ENCODE measurements at places on chromosomes 11 and 22.

GRCh38 chr22:41341990-41342389, 39.8 kb upstream of the TEF start:
- no peak for DNase-seq

- no peak for DNase-seq
These were observed 27.8 kb downstream of the WEE1 start for GRCh38 chr11:9601037-9601875.

GRCh38 chr11:117376517-117376916, 48.9 kb downstream of the CEP164 start:
- DNase-seq = no peak

DNA sequence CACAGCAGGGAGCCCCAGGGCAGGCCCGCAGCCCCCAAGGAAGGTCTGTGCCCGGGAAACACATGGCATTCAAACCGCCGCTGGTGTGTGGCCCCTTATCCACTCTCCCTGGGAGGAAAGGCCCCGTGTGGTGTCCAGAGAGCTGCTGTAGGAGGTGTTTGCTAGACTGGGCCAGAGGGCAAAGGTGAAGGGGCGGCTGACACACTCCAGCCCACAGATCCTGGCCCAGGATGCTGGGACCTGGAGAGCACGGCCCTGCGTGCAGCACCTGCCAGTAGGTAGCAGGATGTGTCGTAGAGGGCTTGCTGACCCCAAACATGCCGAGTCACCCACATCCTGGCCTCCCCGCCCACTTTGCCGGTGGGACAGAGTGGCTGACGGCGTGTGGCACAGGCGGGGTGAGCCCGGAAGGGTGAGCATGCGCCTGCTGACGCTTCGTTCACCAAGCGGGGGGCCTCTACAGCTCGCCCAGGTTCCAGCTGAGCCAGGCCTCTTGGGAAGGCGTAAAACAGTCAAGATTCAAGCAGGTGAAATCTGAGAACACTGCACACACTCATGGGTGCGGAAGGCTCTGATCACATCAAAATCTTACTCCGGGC, 11.0 kb downstream of the OSBPL5 start:
- DNase-seq = no peak

- DNase-seq = no peak
These were observed 68.3 kb upstream of the MYOD1 start for GRCh38 chr11:17651061-17651460.

DNA sequence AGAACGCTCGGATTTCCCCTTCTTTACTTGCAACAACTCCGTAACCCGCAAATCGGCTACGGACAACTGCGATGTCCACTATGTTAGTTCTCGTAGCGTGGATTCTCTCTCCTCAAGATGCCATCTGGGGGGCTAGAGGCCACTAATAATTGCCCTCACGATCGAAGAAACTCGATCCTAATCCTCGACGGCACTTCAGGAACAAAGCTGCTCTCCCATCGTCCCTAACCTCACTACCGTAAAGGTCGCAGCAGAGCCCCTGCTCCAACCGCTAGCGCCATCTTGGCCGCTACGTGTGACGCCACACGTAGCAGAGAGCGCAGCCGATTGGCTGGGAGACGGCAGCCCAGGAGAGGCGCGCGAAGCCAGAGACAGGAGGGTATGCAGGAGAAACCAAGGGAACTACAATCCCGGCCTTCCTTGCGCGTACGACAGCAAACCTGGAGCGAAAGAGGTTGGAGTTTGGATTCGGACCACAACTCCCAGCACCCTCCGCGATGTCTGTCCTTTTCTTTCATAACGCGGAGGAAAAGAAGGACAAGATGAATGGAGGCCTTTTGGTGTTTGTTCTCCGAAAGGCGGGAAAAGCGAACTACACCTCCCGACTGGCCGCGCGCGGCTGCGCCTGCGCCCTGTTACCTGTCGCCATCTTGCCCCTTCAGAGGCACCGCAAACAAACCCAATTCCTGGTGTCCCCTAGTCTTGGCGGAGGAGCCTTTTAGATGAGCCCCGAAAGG, at the start of gene EMSY:
Gene EMSY (plus strand): TSS at position 635 of the 737 bp plus-strand sequence. CDS start 1,921 bp downstream, outside the sequence.
- peak; percentile 85 for DNase-seq

GRCh38 chr11:118222437-118222836, 2.4 kb downstream of the JAML start:
- no peak for DNase-seq

DNA sequence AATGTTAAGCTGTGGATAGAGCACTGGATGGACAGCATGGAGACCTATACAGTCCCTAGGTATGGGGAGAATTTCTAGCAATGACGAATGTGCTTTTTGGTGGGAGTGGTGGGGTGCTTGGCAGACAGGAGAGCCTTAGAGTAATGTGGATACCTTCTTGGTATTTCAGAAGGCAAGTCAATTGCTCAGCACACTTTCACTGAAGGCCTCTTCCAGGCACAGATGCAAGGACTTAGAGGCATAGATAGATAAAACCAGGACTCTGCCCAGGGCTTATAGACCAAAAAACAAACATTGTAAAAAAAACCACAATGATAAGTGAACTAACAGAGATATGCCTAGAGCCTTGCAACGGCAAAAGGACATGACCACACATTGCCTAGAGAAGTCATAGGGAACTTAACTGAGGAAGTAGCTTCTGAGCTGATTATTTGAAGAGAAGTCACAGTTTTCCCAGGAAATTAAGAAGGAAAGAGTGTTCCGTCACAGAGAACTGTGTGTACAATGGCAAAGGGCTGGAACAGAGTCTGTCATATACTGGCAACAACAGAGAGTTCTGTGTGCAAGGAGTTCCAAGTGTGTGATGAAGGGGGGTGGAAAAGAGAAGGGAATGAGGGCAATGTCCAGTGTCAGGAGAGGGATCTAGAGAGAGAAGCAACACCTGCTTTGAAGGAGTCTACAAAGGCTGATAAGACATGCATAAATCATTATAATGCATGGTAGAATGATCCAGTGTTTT, 65.9 kb upstream of the PICALM start:
- peak; percentile 34 for DNase-seq

DNA sequence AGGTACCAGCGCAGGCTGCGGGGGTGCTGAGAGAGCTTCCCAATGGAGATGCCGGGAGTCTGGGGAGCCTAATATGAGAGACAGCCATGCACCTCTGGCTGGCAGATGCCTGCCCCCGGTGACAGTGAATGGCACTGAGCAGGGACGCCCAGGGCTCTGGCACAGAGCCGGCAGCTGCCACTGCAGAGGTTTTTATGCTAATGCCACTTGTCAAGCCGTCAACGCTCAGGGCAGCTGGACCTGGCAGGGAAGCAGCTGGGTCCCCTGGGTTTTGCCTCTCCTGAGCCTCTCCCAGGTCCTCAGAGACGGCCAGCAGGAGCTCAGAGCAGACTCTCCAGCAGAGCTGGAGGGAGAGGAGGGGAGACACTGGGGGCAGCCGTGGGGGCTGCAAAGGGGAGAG, 573.6 kb downstream of the BUD13 start:
- no peak for DNase-seq

DNA sequence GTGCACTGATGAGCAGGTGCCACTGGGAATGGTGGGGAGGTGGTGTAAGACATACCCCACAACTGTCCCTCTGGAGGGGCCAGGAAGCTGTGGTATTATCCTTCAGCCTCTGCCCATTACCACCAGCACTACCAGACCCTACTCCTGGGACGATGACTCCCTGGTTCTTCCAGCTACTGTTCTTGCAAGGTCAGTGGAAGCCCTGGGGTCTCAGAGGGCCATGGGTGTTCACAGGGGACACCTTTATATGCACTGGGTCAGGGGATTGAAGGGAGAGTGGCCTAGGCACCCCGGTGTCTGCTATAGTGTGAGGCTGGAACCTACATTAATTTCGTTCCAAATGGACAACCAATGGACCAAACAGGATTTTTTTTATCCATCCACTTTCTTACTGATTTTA, 102.1 kb downstream of the RPS6KA4 start:
- DNase-seq = no peak

DNA sequence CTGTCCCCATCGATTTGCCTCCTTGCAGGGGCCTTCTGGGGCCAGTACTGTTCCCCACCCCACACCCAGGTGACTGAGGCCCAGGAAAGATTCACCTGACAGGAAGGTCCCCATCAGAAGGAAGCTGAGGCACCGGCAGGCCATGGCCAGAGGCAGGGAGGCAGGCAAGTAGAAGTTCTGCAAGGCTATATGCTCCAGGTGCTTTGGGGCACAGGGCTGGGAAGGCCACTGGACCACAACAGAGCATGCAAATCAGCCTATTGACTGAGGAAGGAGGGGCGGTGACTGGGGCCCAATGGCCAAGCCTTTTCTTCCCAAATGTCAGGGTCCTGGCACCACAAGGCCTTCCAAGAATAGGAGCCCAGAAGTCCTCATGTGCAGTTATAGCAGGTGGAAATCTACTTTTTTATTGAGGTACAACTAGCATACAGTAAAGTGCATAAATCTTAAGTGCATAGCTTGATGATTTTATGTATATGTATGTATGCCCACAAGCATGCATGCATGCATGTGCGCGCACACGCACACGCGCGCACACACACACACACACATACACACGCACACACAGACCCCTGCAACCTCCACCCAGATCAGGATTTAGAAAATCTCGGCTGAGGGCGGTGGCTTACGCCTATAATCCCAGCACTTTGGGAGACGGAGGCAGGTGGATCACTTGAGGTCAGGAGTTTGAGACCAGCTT, at the start of gene VPREB3:
Gene VPREB3 (minus strand): TSS at position 206 of the 700 bp plus-strand sequence. CDS start 62 bp downstream, at position 144.
- no peak for DNase-seq

DNA sequence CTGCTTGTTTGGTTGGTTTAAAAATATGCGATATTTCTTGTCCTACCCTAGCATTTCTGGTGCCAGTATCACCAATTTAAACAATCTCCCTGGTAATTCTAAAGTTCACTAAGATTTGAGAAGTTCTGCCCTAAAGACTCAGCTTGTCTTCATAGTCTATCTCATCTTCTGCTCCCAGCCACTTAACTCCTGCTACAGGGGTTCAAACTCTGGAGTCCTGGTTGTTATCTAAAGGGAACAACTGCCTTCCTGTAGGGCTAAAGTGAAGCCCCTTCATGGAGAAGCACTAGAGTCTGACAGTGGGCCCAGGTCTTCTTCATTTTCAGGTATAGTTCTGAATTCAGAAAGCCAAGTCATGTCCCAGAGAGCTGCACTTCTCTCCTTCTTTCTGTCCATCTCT, 73.2 kb downstream of the CTNND1 start:
- DNase-seq = no peak

DNA sequence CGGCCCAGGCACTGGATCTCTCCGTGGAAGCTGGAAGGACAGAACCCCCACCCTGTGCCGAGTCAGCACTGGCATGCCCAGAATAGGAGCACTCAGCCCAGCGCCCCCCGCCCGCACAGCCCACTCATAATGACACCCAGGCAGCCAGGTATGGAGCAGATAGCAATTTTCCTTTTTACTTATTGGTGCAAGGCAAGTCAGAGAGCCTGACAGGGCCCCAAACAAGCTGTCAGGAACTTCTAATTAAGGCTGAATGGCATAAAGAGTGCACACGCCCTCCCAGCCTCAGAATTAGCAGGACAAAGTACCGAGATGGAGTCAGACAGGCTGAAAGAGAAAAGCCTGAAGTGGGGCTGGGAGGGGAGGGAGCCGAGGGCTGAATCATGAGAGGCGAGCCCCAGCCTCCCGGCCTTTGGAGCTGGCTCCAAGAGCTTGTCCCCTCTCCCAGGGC, 76.9 kb downstream of the DSCAML1 start:
- no peak for DNase-seq

DNA sequence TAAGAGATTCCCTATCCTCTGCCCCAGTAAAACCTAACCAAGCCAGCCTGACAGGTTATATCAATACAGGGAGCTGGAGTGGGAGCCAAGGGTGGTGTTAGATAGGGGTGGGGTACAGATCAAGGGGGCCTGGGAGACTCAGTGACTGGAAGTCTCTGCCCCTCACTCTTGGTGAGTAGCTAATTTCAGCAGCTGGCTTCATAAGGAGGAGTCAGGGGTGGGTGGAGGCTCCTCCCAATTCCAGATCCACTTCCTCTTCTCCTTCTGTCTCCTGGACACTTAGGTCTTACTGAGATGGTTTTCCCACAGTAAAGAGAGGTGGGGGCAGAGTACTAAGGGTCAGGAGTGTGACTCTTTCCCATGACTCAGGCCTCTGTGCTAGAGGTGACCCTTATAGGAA, 1.1 kb upstream of the VSIG2 start:
- no peak for DNase-seq

DNA sequence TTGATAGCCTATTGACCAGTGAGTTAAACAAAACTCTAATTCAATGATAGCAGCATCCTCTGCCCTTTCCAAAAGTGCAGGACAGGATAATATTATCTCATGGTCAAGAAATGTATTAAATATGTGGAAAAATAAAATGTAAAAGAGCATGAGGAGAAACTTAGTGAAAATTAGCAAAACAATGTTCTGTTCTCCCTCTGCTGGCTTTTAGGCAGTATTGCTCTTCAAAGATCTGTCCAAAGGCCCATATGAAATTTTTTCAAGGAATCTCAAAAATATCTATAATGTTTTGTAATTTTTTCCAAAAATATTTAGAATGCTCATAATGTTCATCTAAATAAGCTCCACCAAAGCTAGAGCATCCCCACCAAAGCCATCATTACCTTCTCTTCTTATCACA, 8.3 kb upstream of the ARL14EP start:
- DNase-seq = no peak

DNA sequence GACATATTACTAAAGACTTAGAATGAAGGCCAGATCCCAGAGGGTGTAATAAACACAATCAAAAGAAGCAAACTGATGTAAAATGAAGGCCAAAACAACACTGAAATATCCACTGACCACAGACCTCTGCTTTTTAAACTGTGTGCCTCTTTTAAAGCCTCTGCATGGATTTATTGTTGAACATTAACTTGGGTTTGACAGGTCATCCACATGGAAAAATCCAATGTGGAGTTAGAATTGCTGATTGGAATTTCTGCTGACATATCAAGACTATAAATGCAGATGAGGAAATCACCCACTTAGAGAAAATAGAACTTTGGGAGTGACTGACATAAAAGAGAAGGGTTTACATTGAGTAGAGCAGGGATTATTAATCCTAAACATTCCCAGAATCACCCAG, 853.9 kb upstream of the RAG2 start:
- peak; percentile 12 for DNase-seq

GRCh38 chr11:118291477-118292135, 12.9 kb upstream of the CD3E start:
- DNase-seq = no peak

- no peak for DNase-seq
These were observed 73.2 kb downstream of the CCDC81 start for GRCh38 chr11:86447763-86448480.

GRCh38 chr11:78429209-78429608, 11.6 kb upstream of the GAB2 start:
- DNase-seq = no peak

GRCh38 chr22:37209140-37209845, 3.0 kb downstream of the SSTR3 start:
- no peak for DNase-seq

GRCh38 chr11:126915430-126915829, 85.1 kb downstream of the KIRREL3 start:
- DNase-seq = no peak

- DNase-seq = no peak
These were observed 76.2 kb downstream of the ZBTB16 start for GRCh38 chr11:114135737-114136151.

All from HuH-7 (cell line).